ENCODE measurements at places on chromosomes 16 and 17.

DNA sequence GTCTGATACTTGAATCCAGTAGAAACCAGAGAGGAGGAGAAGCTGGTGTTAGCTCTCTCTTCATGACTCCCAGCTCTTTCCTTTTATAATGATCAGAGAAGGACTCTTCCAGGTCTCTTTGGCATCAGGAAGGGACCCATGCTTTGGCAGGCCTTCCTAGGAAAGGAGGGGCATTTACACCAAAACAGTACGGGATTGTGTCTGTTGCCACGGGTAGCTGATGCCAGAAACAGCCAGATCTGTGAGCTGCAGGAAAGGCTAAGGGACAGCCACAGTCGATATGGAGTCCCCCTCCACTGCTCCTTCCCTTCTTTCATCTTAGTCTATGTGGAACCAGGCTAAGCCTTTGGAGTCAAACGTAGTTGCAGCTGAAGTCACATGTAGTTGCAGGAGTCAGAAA lies 9.3 kb downstream of the CEP295NL start:
- no peak for DNase-seq

- peak; percentile 66 for DNase-seq
Observed at GRCh38 chr16:84058211-84058610, 15.6 kb upstream of the SLC38A8 start.

GRCh38 chr16:12150600-12150999 lies 174.1 kb downstream of the SNX29 start:
- no peak for DNase-seq

- no peak for DNase-seq
Observed at GRCh38 chr16:71387045-71387871, 28.7 kb downstream of the CALB2 start.

- no peak for DNase-seq
Observed at GRCh38 chr16:11079652-11080187, 135.4 kb downstream of the CLEC16A start.

GRCh38 chr16:90047714-90048346 lies 28.6 kb upstream of the DBNDD1 start:
- no peak for DNase-seq

- DNase-seq = no peak
Observed at GRCh38 chr16:84000989-84001642, 33.1 kb downstream of the NECAB2 start.

GRCh38 chr16:55710466-55710865 lies 54.7 kb downstream of the SLC6A2 start:
- DNase-seq = no peak

DNA sequence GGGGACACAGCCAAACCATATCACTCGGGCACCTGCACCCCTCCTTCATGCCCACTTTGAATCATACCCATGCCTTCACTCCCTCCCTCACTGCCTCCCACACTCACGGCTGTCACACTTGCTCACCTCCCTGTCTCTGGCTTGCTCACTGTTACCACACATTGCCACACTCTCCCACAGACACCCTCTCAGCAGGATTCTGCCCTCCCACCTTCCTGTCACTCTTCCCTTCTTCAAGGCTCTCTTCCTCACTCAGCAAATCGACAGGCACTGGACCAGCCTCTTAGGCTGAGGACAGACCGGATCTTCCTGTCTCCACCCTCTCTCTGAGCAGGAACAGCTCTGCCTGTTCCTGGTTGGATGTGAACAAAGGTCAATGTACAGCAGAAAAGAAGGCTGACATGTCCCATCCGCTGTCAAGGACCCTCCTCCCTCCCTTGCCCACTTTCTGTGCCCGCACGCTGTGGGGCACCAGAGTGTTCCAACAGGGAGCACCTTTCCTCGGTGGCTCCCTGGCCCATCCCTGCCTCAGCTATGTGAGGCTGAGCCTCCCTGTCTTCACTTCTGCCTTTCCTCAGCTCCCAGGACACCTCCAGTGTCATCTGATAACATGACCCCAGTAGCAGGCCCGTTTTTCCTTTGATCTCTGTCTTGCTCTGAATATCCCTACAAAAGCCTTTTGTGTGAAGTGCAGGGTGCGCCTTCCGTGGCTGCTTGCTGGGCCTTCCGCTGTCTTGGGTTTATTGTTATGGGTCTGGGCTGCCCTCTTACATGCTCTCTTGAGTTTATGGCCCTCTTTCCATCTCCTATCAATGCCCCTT lies 47.0 kb downstream of the CCDC182 start:
- no peak for DNase-seq

DNA sequence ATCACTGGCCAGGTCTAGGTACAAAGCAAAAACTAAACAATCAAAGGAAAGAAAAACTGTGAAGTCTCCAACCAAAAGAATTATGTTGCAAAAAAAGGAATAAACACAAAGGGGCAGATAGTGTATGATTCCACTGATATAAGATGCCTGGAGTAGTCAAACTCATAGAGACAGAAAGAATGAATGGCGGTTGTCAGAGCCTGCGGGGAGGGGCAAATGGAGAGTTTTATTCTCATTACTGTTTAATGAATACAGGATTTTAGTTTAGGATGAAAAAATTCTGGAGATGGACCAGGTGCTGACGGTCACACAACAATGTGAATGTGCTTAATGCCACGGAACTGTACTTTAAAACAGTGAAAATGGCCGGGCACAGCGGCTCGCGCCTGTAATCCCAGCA lies 20.7 kb downstream of the STAT5B start:
- DNase-seq = no peak

DNA sequence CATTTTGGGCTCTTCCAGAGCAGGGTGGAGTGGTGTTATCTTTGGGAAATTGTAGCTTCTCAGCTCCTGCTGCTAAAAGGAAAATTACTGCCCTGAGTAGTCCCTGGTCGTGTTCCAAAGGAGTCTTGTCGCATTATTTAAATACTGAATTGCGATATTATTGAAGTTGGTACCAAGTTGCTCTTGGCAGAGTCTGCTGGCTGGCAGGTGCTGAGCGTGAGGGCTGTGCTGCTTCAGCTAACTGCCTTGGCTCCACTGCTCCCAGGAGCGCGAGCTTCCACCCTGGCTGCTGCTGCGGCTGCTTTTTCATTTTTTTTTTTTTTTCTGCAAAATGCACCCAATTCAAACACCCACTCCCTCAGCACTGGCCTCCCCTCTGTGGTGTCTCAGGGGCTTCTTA lies 289.8 kb downstream of the MAF start:
- no peak for DNase-seq

- DNase-seq = no peak
Observed at GRCh38 chr16:82476786-82477185, 150.0 kb upstream of the CDH13 start.

- DNase-seq = no peak
Observed at GRCh38 chr16:54923055-54923473, 7.6 kb upstream of the IRX5 start.

DNA sequence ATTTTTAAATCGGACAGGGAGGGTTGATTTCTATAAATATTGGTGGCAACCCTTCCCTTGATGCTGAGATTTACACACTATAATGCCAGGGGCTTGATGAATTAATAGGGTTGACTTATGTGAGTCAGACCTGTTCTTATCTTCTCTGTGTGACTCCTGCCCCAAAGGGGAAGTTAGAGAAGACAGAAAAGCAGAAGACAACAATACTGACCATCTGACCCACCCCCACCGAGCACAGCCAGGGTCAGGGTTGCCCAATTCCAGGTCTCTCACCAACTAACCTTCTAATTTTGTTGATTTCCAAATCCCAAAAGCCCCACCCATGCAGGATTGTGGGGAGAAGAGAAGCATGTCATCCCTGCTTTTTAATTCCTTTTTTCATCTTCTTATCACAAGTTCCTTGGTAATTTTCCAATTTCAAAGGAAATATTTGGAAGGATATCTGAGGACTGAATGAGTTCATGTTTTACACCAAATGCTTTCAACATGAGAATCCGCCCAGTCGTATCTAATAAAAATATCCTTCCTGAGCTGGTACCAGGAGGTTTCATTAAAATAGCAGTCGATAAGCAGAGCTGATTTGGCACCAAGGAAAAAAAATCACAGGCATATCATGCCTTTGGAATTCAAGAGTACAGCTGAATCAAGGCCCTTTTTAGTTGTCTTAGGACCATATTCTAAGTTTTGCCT lies 603.4 kb upstream of the CDH11 start:
- no peak for DNase-seq

DNA sequence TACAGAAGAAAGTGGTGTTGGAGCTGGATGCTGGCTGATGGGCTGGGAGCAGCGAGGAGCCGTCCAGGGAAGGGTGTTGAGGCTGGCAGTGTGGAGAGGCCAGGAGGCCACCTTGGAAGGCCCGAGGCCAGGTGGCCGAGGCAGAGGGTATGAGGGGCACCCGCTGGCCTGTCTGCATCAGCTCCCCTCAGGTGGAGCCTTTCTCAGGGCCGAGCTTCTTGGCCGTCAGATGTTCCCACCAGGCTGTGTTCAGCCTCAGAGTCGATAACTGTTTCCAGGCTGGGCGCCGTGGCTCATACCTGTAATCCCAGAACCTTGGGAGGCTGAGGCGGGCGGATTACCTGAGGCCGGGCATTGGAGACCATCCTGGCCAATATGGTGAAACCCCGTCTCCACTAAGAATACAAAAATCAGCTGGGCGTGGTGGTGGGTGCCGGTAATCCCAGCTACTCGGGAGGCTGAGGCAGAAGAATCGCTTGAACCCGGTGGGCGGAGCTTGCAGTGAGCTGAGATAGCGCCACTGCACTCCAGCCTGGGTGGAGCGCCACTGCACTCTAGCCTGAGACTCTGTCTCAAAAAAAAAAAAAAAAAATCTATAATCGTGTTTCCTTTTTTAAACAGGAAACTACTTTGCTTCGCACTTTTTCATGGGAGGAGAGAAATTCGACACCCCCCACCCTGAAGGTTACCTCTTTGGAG lies 25.3 kb downstream of the MGRN1 start:
- DNase-seq = no peak

GRCh38 chr16:48818257-48818656 lies 208.3 kb upstream of the N4BP1 start:
- no peak for DNase-seq

DNA sequence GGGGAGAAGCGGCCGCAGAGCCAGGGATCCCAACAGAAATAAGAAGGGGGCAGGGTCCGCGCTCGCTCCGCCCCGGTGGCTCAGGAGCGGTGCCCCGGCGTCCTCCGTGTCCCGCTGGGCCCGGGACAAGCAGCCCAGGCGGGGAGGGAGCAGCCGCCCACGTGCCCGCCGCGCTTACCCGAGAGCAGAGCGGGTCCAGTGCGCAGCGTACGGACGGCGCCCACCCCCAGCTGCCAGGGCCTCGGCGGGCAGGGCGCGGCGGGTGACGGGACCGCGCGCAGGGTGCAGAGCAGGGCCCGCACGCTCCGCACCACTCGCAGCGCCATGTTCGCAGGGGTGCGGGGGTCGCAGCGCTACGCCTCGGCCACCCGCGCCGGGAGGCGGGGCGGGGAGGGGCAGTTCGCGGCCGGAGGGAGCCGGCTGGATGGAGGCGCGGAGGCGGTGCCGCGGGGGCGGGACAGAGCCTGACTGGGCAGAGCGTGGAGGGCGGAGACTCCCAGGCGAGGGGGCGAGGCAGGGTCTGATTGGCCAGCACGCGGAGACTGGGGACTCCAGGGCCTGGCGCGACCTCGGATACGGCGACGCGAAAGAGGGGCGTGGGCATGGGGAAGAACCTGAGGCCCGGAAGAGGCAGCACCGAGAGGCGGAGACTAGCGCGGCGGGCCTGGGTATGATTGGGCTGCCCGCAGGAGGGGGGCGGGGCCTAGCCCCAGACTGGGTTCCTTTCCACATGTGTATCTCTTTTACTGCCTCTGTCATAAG lies at the start of gene GCSH:
GCSH (minus strand) TSS at position 443 of the 762 bp plus-strand sequence; CDS start at position 326, 117 bp downstream.
- DNase-seq = peak; percentile 99

- no peak for DNase-seq
Observed at GRCh38 chr17:65588181-65588808, 26.8 kb upstream of the AXIN2 start.

DNA sequence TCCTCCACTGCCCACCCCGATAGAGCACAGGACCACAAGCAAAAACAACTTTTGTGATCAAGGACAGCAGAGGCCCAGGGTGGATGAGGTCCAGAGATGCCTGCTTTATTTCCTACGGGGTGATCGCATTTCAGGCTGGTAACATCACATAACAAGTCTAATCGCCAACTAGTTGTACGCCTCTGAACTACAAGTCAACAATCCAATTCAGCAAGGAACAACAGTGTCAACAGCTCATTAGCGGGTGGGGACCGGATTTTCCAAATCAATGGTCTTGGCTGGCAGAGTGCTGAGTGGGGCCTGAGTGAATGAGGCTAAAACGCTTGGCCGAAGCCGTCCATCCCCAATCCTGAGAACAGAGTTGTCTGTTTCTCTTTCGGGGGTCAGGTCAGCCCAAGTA lies 17.1 kb downstream of the MRM3 start:
- DNase-seq = no peak

- DNase-seq = no peak
Observed at GRCh38 chr17:40484285-40484972, 17.0 kb downstream of the TNS4 start.

DNA sequence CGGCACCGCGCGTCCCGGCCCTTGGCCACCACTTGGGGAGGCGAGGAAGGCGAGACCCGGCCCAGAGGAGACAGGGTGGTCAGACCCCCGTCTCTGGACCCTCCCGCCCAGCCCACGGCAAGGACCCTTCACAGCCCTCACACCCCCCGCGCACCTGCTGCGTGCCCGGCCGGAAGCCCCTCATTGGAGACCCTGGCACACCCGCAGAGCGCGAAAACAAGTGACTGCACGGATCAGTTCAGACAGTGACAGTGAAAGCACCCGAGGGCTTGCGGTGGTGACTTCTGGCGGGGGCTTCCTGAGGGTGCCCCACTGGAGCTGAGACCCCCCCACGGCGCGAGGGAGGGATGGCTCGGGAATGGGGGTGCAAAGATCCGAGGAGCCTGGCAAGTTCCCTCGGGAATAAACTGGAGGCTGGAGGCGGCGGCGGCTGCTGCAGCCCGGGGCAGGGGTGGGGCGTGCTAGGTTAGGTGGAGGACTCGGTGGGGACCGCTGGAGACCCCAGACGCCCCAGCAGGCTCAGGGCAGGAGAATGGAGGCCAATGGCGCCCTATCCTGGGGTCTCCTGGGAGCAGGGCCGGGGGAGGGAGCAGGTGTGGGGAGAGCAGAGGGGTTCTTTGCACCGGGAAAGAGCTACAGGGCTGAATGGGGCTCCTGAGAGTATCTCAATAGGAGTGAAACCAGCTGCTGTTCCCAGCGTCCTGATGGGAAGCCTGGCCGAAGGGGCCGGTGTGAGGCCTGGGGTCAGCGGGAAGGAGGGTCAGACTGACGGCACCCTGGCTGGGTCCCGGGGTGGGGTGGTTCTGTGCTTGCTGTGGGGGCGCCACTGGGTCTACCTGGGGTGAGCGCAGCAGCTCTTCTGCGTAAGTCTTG lies 824 bp upstream of the FBXL16 start:
- no peak for DNase-seq

- peak; percentile 95 for DNase-seq
Observed at GRCh38 chr17:15257258-15257788, 7.8 kb downstream of the PMP22 start.

DNA sequence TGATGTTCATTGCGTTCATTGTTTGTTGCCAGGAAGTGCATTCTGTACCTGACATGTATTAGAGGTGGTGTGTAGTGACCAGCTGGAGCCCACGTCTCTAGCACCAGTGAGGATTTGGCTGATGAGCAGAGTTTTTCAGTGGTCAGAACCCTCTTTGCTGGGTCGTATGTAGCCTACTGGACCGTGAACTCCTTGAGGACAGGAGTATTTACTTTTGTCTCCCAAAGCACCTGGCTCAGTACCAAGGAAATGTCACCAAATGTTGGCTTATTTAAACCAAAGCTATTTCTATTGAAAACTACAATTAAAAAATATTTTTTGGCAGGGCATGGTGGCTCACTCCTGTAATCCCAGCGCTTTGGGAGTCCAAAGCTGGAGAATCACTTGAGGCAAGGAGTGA lies 262.7 kb downstream of the SNX29 start:
- no peak for DNase-seq
